Foreskin keratinocyte (primary cell): ENCODE measurements at places on chromosomes 4 and X.

- DNase-seq: no peak
Observed at GRCh38 chrX:136587532-136587931, 55.5 kb downstream of the VGLL1 start.

DNA sequence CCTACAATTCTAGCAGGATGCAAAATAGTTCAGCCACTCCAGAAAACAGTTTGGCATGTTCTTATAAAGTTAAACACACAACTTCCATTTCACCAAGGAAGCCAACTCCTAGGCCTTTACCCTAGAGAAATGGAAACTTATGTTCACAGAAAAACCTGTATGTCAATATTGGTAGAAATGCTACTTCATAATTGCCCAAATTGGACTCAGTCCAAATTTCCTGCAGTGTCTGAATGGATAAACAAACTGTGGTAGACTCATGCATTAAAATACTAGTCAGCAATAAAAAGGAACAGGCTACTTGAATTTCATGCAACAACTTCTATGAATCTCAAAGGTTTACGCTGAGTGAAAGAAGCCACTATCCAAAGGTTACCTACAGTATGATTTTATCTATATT, 1738.8 kb upstream of the IGFBP7 start:
- DNase-seq: no peak

GRCh38 chr4:54784161-54784671, 126.5 kb downstream of the KIT start:
- no peak for DNase-seq

- no peak for DNase-seq
Observed at GRCh38 chr4:4385729-4386295, 1.1 kb upstream of the NSG1 start.

DNA sequence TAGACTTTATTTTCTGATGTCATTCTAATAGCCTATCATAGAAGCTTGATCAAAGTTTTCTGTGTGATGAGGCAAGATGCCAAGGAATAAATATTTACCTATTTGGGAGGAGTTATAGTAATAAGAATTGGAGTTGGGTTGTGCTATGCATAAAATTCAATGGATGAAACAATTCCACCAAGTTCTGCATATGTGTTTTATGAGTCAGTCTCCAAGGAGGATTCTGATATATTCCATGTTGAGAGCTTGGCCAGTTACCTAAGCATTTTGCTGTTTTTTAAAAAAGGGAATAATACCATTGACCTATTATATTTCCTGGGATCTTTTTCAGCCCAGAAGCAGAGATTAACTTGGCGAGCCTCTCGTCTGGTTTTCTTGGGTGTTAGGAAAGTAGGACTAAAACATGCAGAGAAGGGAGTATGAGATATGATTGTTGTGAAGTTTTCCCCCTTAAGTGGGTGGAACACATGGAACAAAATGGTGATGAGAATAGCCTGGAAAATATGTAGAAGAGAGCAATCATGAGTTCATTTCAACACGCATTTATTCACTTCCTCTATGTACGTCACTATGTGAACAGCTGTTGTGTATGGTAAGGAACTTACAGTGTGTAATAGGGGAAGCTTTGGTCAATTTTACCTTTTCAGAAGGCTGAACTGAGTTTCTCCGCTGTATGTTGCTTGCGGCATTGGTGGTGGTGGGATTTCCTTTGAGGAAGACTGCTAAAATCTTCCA, 39.2 kb downstream of the POLA1 start:
- no peak for DNase-seq

GRCh38 chr4:2059046-2059725, at the start of gene NAT8L:
Gene NAT8L (plus strand): TSS chr4:2059327. CDS start chr4:2059512, 185 bp downstream.
- no peak for DNase-seq

- DNase-seq: peak; percentile 80
Observed at GRCh38 chr4:55733932-55734331, 85.7 kb upstream of the EXOC1L start.

- no peak for DNase-seq
Observed at GRCh38 chr4:70808151-70808550, 31.5 kb downstream of the GRSF1 start.

GRCh38 chrX:54785901-54786300, 12.2 kb downstream of the ITIH6 start:
- DNase-seq: no peak

DNA sequence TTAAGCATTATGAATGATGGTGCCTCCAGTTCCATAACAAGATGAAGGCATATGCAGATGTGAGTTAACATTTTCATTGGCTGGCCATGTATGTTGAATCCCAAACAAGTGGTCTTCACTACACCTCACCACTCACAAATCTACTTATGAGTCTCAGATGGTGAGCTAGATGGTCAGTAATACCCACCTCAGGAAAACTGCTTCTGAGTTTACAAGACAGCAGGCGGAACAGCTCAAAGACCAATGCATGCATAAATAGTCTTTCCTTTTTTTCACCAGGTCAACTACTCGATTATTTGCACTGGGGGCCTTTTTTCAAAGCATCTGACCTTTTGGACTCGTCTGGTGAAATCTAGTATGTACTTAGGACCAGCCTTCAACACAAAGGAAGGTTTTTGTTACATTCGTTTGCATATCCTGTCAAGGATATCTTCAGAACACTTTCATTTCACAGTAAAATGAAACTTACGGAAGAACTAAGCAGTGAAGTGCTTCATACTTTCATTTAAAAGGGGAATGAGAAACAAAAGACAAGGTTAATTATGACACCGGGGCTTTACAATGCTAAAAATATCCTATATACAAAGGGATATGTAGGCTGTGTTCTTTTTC, 23.1 kb upstream of the TLR7 start:
- DNase-seq: no peak

DNA sequence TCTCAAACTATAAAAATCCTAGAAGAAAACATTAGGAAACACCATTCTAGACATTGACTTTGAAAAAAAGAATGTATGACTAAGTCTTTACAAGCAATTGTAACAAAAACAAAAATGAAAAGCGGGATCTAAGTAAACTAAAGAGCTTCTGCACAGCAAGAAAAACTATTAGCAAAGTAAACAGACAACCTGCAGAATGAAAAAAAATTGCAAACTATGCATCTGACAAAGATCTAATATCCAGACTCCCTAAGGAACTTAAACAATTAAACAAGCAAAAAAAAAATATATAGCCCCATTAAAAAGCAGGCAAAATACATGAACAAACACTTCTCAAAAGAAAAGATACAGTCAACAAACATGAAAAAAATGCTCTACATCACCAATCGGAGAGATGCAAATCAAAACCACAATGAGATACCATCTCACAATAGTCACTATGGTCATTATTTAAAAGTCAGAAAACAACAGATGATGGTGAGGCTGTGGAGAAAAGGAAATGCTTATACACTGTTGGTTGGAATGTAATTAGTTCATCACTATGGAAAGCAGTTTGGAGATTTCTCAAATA, 168.1 kb downstream of the EPHA5 start:
- peak; percentile 81 for DNase-seq

GRCh38 chr4:113260688-113261087, 211.2 kb downstream of the ANK2 start:
- DNase-seq: no peak
